ENCODE measurements at places on chromosomes 1 and 21.

GRCh38 chr1:156746728-156747631, 4.5 kb downstream of the HDGF start:
- peak; percentile 78 for DNase-seq

- no peak for DNase-seq
Measured at GRCh38 chr1:193680247-193680923, 494.0 kb upstream of the B3GALT2 start.

- DNase-seq = no peak
Measured at GRCh38 chr1:162632217-162632666, at the start of gene DDR2. DDR2 (plus strand) TSS chr1:162632464; CDS start chr1:162719064, 86,600 bp downstream.

- peak; percentile 56 for DNase-seq
Measured at GRCh38 chr1:19344372-19344810, 32.3 kb downstream of the SLC66A1 start.

GRCh38 chr1:243568793-243569192, 281.2 kb downstream of the AKT3 start:
- no peak for DNase-seq

- no peak for DNase-seq
Measured at GRCh38 chr1:174197547-174197946, 38.2 kb downstream of the RABGAP1L start.

GRCh38 chr1:159941141-159941540, 4.3 kb downstream of the IGSF9 start:
- DNase-seq = no peak

GRCh38 chr1:34923490-34923889, 6.0 kb downstream of the DLGAP3 start:
- DNase-seq = no peak

DNA sequence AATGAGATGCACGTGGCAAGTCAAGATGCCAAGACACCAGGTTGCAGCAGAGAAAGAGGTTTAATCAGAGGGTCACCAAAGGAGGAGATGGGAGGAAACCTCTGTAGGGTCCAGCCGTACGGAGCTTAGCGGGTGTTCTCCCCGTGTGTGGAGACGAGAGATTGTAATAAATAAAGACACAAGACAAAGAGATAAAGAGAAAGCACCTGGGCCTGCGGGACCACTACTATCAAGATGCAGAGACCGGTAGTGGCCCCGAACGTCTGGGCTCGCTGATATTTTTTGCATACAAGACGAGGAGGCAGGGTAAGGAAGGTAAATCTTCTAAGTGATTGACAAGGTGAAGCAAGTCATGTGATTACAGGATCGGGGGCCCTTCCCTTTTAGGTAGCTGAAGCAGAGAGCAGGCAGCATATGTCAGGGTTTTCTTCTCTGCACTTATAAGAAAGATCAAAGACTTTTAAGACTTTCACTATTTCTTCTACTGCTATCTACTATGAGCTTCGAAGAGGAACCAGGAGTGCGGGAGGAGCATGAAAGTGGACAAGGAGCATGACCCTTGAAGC, 41.2 kb upstream of the TDRD10 start:
- DNase-seq = peak; percentile 41

- no peak for DNase-seq
Measured at GRCh38 chr1:185998391-185998790, 264.2 kb downstream of the HMCN1 start.

- no peak for DNase-seq
Measured at GRCh38 chr1:220294846-220295301, 22.6 kb upstream of the RAB3GAP2 start.

DNA sequence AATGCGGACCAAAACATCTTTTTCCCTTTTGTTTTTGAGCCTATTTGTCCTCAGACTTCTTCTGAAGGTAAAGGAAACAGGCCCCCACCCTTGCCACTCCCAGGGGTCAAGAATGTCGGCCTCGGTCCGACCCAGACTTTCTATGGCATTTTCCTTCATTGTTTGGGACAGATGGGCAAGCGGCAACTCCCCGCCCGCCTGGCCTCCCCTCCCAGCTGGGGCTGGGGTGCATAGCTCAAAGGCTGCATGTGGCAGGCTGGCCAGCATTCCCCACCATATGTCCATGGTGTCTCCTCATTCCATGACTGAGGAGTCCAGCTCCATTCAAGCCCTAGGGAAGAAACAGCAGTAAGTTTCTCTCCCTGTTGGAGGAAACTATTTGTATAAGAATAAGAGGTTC, 29.4 kb upstream of the TSPEAR start:
- no peak for DNase-seq
